ENCODE measurements at places on chromosomes 7 and 10. TPM values are rescaled to one million over a fixed set of nuclear protein-coding genes. Genes with fewer than 3 reads are reported as not detected.
A peak's percentile ranks its signal among the peaks of the same experiment; 100 is the strongest.

DNA sequence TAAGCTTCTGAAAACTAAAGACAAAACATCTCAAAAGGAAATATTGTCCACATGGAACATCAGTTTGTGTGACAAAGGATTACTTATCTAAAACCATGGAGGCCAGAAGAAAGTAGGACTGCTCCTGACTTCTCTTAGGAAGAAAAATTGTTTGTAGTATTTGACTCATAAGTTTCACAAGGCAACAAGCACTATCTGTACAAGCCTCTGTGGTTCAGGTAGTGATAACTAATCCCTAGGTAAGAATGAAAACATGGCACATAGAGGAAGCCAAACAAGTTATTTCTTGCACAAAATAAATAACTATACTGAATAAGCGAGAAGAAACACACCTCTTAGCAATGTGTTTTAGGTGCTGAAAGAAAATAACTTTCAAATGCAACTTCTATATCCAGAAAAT, 30.3 kb downstream of the TFPI2 start:
- no peak for DNase-seq

DNA sequence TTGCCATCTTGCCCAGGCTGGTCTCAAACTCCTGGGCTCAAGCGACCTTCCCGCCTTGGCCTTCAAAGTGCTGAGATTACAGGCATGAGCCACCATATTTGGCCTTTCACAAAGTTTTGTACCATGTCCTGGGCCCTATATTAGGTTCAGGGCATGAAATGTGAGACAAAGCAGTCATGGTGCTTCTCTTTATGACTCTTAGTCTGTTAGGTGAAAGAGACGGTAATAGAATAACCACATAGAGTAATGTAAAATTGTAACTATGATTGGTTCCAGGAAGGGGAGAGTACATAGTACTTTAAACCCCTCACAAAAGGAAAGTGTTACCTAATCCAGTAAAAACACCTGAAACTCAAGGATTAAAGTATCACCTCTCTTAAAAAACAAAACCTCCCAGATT, 144.7 kb downstream of the SPAG6 start:
- no peak for DNase-seq

DNA sequence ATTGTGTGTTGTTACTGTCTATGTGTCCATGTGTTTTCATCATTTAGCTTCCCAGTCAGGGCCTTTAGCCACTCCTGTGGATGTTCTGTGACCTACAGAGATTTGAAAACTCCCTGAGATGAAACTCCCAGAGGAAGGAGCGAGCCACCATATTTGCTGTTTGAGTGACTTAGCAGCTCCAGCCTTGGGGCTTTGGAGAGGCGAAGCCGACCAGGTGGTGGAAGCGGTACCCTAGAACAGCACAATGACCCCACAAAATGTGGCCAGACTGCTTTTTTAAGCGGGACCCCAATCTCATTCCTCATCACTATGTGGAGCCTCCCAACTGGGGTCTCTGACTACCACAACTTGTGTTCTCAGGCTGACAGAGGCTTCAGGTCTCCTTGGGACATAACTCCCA, 323.9 kb upstream of the KCND2 start:
- DNase-seq: no peak

DNA sequence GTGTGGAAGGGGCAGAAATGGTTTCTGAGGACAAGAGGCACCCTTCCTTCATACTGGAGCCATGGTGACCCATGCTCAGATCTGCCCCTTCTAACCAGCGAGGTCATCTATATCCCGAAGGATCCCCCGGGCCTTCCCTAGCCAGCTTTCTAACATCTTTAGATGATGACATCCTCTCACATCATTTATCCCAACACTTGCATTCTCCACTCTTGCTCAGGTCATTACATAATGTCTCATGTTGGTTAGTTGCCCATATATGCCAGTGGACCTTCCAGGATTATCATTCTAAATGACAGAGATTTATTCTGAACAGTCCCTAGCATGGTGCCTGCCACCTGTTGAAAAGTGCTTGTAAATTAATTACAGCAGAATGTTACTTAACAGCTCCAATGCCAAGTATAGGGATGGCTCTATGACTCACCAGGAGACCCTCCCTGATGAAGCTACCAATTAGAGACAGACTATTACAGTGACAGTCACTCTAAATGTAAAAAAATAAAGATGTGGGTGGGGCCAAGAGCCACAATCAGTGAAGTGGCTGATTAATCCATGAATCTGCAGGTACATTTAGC, 22.6 kb upstream of the ABLIM1 start:
- no peak for DNase-seq

- no peak for DNase-seq
These were observed 208.6 kb upstream of the KIAA1217 start for GRCh38 chr10:24000271-24000813.

- DNase-seq: no peak
These were observed 177.2 kb downstream of the SEM1 start for GRCh38 chr7:96532428-96532935.

GRCh38 chr7:93941945-93942344, 20.4 kb downstream of the GNG11 start:
- DNase-seq: no peak

GRCh38 chr10:127024685-127025435, 119.6 kb downstream of the DOCK1 start:
- no peak for DNase-seq

DNA sequence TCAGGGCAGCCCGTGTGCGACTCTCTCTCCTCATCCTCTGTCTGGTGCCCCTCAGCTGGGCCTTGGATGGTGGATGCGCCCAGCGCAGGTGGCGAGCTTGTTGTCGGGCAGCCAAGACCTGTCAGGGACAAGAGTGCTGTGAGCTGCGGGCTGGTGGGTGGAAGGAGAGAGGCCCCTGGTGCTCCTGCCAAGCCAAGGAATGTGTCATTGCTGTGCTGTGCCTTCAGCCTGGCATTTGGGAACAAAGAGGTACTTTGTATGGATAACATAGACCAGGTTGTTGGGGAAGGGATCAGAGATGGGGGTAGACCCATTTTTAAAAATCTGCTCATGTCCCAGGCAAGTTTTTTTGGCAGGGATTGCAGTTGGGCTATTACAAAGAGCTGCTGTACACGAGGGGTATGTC, 120.9 kb downstream of the PKD1L1 start:
- peak; percentile 76 for DNase-seq

- no peak for DNase-seq
These were observed 56.7 kb downstream of the SCD start for GRCh38 chr10:100403734-100404133.

GRCh38 chr7:28135315-28135714, 45.3 kb downstream of the JAZF1 start:
- DNase-seq: no peak

DNA sequence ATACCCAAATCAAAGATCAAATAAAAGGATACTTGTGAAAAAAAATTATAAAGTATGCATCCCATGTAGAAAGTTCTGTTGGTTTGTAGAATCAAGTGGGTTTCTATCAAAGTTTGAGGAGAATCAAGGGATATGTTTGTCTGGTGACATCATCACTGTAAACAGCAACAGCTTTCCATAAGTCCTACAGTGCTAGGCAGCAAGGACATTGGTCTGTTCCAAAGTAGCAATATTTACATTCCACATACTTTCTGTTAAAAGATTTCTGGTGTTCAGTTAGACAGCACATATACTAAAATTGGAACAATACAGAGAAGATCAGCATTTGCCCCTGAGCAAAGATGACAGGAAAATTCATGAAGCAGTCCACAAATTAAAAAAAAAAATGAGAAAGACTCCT, 683.9 kb downstream of the XPNPEP1 start:
- no peak for DNase-seq

GRCh38 chr7:106839511-106839910, 25.6 kb upstream of the PIK3CG start:
- DNase-seq: no peak

The ACSL5 gene
- 0.57 TPM for total RNA-seq

The ANKRD2 gene
- total RNA-seq: not detected

The INMT gene
- total RNA-seq: 1.5 TPM

The FRMD4A gene
- total RNA-seq: 236 TPM

The PDE6C gene
- total RNA-seq: not detected

The PHKG1 gene
- total RNA-seq: 0.99 TPM

The PON1 gene
- total RNA-seq: not detected

The KLHDC10 gene
- total RNA-seq: 35.3 TPM

The TTYH3 gene
- 371 TPM for total RNA-seq

The TEX36 gene
- total RNA-seq: not detected

The GSAP gene
- total RNA-seq: 0.83 TPM

The UPK3BL1 gene
- total RNA-seq: 20.6 TPM

Data from osteocyte (in vitro differentiated cells).